ENCODE measurements at places on chromosomes 6 and 20.

DNA sequence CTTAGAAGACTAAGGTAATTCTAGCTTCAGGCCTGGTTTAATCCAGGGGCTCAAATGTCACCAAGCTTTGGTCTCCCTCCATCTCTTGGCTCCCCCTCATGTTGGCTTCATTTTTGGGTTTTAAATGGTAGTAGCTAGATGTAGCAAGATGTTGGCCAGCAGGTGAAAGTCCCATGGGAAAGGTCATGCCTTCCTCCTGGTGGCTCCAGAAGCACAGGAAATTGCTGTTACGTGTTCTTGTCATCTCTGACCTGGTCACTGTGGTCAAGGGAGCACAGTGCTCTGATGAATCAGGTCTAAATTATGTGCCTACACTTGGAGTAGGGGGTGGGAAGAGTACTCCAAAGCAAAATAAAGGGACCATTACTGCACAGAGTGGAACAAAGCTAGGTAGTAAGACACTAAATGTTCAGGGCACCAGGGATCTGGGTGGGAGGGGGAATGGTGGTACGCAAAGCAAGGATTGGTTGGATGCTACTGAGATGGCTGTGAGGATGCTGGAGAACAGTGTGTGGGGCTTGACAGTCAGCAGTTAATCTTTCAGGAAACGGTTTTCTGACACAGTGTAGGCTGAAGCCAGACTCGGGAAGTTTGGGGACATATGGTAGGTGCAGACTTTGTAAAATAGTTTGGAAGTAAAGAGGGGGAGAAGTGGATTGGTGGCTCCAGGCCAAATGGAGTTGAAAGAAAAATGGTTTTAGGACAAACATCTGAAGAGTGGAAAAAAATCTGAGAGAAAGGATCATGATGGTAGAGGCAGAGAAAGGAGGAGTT lies 30.1 kb downstream of the CDS2 start:
- no peak for DNase-seq

DNA sequence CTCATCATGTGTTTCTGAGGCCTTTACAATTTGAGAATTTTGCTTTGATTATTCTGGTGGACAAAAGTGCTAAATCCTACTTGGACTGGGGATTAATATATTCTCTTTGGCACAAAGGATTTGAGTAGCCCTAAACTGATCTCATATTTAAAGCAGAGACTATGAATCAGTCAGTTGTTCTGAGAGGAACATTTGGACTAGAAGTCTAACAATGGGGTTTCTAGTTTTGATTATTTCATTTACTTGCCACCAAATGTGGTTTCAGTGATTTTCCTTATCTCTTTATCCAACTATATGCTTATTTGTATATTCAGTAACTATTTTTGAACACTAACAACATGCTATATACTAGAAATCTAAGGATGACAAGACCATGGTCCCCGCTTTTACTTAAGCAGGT lies 81.4 kb downstream of the PDE10A start:
- DNase-seq = peak; percentile 64

- no peak for DNase-seq
Observed at GRCh38 chr6:96227135-96227534, 211.4 kb downstream of the FUT9 start.

GRCh38 chr20:11880680-11881079 lies 37.0 kb upstream of the BTBD3 start:
- no peak for DNase-seq

DNA sequence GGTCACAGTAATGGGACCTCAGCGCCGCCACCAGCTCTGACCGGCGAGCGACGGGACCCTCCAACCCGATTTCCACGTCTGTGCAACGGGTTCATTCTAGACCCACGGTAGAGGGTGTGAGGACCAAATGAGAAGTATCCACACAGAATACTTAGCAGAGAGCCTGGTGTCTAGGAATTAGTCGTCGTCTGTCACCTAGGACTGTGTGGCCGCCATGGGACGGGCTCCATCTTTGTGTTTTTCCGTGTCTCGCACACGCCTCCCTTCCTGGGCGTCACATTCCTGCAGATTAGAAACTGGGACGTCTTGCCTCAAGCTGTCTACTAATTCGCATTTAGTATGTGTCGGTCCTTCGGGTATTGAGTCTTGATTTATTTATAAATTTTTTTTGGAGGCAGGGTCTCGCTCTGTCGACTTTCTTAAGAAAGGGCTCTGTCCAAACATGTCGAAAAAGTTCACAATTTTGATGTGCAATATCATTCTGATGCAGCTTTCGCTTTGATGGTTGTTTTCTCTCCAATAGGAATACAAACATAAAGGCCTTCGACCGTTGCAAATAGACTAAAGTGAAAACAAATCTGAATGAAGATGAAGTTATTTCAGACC lies 563 bp downstream of the MGME1 start:
- DNase-seq = no peak

- no peak for DNase-seq
Observed at GRCh38 chr20:20765696-20766365, 53.4 kb upstream of the RALGAPA2 start.

DNA sequence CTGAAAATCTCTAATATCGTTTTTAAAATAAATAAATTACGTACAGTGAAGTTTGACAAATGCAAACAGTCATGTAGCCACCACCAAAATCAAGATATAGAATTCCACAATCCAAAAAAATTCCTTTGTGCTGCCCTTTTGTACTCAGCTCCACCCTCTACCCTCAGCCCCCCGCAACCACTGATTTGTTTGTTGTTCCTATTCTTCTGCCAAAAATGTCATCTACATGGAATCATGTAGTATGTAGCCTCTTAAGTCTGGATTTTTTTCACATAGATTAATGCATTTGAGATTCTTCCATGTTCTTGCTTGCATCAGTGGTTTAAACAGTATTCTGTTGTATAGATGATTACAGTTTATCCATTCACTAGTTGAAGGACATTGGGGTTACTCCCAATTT lies 8.5 kb upstream of the REPS1 start:
- DNase-seq = no peak

- no peak for DNase-seq
Observed at GRCh38 chr6:36938536-36938935, 16.0 kb upstream of the PI16 start.
